Bladder microvascular endothelial cell (primary cell): ENCODE measurements at places on chromosomes 3 and 15. TPM values are rescaled to one million over a fixed set of nuclear protein-coding genes. Genes with fewer than 3 reads are reported as not detected.

The GPR15 gene
- not detected in 2 replicates for total RNA-seq

The ASB14 gene
- not detected in 2 replicates for total RNA-seq

The DLEC1 gene
- under 0.01 TPM in 1 of 2 replicates, not detected in the other for total RNA-seq

The C3orf20 gene
- total RNA-seq, result not detected in 2 replicates

The UBAP1L gene
- total RNA-seq, result 0.65 and 3.7 TPM in 2 replicates

The CHDH gene
- under 0.01 and 1.2 TPM in 2 replicates for total RNA-seq

The LMAN1L gene
- 0.13 TPM in 1 of 2 replicates, not detected in the other for total RNA-seq

The CACNA1D gene
- total RNA-seq, result not detected in 2 replicates

The SEMA6D gene
- total RNA-seq, result 4.0 and 8.5 TPM in 2 replicates

The COL8A1 gene
- 86.8 and 462 TPM in 2 replicates for total RNA-seq

The TMCO5A gene
- total RNA-seq, result not detected in 2 replicates

The TEX9 gene
- total RNA-seq, result 0.49 and 0.63 TPM in 2 replicates

The PRSS50 gene
- total RNA-seq, result not detected in 2 replicates

The CCDC33 gene
- not detected in 2 replicates for total RNA-seq

The SNTN gene
- not detected in 2 replicates for total RNA-seq

The TADA3 gene
- total RNA-seq, result 28.5 and 43.7 TPM in 2 replicates

The IMPG2 gene
- 0.16 and 0.76 TPM in 2 replicates for total RNA-seq

The EOMES gene
- total RNA-seq, result not detected in 2 replicates

The MANF gene
- 89.7 and 167 TPM in 2 replicates for total RNA-seq

The SLC22A13 gene
- total RNA-seq, result 0.16 and 0.76 TPM in 2 replicates

The GLDN gene
- total RNA-seq, result 0.16 TPM in 1 of 2 replicates, not detected in the other

The TMEM207 gene
- total RNA-seq, result not detected in 2 replicates

The SEMA5B gene
- under 0.01 and 0.06 TPM in 2 replicates for total RNA-seq

The CATSPER2 gene
- 0.97 and 2.1 TPM in 2 replicates for total RNA-seq

The CCDC50 gene
- total RNA-seq, result 96.2 and 195 TPM in 2 replicates

The SLC30A4 gene
- 4.5 and 7.9 TPM in 2 replicates for total RNA-seq

The PSMD2 gene
- total RNA-seq, result 371 and 561 TPM in 2 replicates

The SERPINI2 gene
- total RNA-seq, result not detected in 2 replicates

The PLS1 gene
- total RNA-seq, result 0.16 and 1.8 TPM in 2 replicates

The SETD5 gene
- total RNA-seq, result 25.4 and 96.0 TPM in 2 replicates

The TMEM158 gene
- total RNA-seq, result under 0.01 and 0.44 TPM in 2 replicates

The CCDC14 gene
- 17.3 and 26.2 TPM in 2 replicates for total RNA-seq

The HTR3E gene
- total RNA-seq, result not detected in 2 replicates

The ABHD17C gene
- total RNA-seq, result 2.4 and 7.5 TPM in 2 replicates

The PRKCD gene
- 2.8 and 6.0 TPM in 2 replicates for total RNA-seq

The TMED3 gene
- total RNA-seq, result 101 and 107 TPM in 2 replicates

The FILIP1L gene
- 18.9 and 104 TPM in 2 replicates for total RNA-seq

The SCN11A gene
- total RNA-seq, result under 0.01 and 0.06 TPM in 2 replicates

The IL5RA gene
- not detected in 2 replicates for total RNA-seq

The LDHAL6B gene
- not detected in 2 replicates for total RNA-seq

The GCSAM gene
- not detected in 2 replicates for total RNA-seq

The GTF2A2 gene
- 26.5 and 32.2 TPM in 2 replicates for total RNA-seq

The CDCP1 gene
- 0.16 and 0.38 TPM in 2 replicates for total RNA-seq

The CNTN3 gene
- total RNA-seq, result 0.44 TPM in 1 of 2 replicates, not detected in the other

The CLASP2 gene
- total RNA-seq, result 40.5 and 112 TPM in 2 replicates

The PROK2 gene
- not detected in 2 replicates for total RNA-seq

The CFAP100 gene
- not detected in 2 replicates for total RNA-seq

The LMCD1 gene
- total RNA-seq, result 20.6 and 32.2 TPM in 2 replicates

The NR1D2 gene
- total RNA-seq, result 15.1 and 44.4 TPM in 2 replicates

The CLSTN2 gene
- total RNA-seq, result under 0.01 and 1.5 TPM in 2 replicates

The RHOV gene
- not detected in 2 replicates for total RNA-seq

The KLHL40 gene
- total RNA-seq, result not detected in 2 replicates

The SH2D7 gene
- not detected in 2 replicates for total RNA-seq

The ZBTB20 gene
- 10.7 and 34.0 TPM in 2 replicates for total RNA-seq

The BCL6 gene
- total RNA-seq, result 2.1 and 2.3 TPM in 2 replicates

The HTD2 gene
- total RNA-seq, result 3.2 and 7.4 TPM in 2 replicates

The INKA1 gene
- 15.4 and 38.2 TPM in 2 replicates for total RNA-seq

The GOLGA8T gene
- 0.13 TPM in 1 of 2 replicates, not detected in the other for total RNA-seq
